ENCODE measurements at places on chromosomes 4 and X.

DNA sequence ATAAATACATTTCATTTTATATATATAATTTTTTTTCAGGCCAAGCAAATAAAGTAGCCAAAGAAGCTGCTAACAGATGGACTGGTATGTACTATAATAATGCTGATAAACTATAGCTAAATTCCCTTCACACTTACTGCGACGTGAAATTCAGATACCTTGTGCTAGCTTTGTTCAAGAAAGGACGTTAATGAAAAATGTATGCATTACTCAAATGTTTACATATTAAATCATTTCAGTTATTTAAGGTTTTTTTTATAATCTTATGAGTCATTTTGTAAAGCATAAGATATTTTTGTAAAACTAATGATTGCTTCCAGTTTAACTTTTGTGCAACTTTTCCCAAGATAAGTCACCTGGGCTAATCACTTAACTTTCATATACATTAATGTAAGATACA lies 57.2 kb upstream of the TMEM131L start:
- no peak for DNase-seq

DNA sequence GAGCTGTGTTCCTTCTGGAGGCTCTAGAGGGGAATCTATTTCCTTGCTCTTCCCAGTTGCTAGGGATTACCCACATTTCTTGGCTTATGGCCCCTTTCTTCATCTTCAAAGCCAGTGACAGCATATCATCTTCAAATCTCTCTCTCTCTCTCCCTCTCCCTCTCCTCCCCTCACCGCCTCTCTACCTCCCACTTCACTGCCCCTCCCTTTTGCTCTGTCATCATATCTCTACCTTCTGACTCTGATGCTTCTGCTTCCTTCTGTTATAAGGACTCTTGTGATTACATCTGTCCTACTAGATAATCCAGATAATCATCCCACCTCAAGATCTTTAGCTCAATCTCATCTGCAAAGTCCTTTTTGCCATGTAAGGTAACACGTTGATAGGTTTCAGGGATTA lies 93.1 kb upstream of the TEX13D start:
- DNase-seq: no peak

GRCh38 chr4:109913596-109914241 lies 1.0 kb downstream of the EGF start:
- DNase-seq: no peak

DNA sequence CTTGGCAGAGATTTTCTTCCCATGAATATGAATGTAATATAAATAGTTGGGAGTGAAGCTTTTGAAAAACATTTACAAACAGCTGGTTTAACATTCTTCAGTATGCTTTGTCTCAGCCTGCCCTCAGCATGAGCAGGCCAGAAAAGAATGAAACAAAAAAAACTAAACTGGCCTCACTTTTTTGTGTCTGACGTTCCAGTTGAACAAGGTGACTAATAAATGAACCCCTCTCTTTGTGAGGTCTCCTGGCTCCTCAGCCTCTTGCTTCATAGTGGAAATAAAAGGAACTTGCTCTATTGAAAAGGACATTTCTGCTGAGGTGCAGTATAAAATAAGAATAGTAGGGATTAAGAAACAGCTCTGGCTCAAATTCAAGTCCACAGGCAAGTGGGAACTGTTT lies 9.4 kb downstream of the CHST7 start:
- DNase-seq: no peak

- no peak for DNase-seq
Measured at GRCh38 chr4:119210775-119211174, 1.7 kb upstream of the USP53 start.

DNA sequence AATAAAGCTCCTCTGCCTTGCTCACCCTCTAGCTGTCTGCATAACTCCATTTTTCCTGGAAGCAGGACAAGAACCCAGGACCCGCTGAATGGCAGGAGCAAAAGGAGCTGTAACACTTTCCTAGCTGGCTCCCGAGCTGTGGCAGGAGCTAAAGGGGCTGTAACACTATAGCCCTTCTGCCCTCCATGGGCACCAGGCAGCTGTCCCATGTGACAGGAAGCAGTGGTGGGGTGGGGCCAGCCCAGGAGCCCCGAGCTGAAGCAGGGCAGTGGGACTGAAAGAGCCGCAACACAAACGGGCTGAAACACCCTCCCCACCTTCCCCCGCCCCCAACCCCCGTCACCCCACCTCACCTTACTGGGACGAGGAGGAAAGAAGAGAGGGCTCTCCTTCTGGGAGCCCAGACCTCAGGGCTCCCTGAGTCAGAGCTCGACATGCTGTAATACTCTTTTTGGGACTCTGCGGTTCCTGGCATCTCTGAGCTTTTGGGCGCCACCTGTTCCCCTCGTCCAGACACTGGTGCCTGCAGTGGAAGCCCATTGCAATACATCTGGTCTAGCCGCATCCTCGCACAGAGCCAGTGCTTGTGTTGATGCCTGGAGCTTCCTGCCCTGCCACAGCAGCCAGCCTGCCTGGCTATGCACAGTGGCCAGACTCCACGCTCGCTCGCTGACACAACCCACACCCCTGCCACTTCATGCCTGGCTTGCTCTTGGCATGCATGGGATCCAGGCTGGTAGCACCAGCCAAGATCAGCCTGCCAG lies 39.4 kb downstream of the PPM1K start:
- no peak for DNase-seq

GRCh38 chrX:129000018-129000417 lies 523.3 kb downstream of the SMARCA1 start:
- DNase-seq: no peak

- no peak for DNase-seq
Measured at GRCh38 chr4:114481856-114482255, 116.8 kb upstream of the UGT8 start.

DNA sequence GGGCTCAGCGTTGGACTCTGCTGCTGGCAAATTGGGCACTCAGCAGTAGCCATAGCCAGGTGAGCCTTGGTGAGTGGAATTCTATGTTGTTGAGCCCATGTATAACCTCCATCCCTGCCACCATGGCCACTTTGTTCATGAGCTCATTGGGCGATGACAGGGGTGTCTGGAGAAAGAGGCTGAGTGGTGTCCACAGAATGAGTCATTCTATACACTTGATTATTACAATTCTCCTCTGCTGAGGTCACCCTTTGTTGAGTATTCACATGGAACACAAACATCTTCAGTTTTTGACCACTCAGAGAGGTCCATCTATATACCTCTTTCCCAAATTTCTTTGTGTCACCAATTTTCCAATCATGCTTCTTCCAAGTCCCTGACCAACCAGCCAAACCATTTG lies 1341.7 kb downstream of the PCDH7 start:
- no peak for DNase-seq

- DNase-seq: no peak
Measured at GRCh38 chr4:16652732-16653305, 245.6 kb downstream of the LDB2 start.

All from stimulated activated CD4-positive, alpha-beta T cell treated with anti-CD3 and anti-CD28 coated beads, Interleukin-15, amount 100 ng/mL, for 48 hours (primary cell).